ENCODE measurements at places on chromosomes 2 and 18.
A peak's percentile ranks its signal among the peaks of the same experiment; 100 is the strongest.

DNA sequence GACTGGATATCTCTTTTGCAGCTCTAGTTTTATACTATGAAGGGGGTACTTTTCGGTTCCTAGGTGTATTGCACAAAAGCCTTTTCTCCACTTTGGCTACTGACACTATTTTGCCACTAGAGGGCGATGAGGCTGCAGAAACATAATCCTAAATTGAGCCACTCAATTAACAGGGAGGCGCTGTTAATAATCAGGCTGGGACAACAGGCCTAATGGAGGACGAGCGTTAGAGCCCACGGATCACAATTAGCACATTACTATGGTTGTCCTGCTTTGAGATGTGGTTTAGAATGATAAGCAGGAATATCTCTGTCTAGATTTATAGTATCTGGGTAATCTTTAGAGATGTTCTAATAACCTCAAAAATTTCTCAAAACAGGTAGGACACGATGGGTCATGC, 62.2 kb upstream of the PMAIP1 start:
- DNase-seq = peak; percentile 27

- DNase-seq = peak; percentile 54
Observed at GRCh38 chr2:60550178-60550983, 3.1 kb downstream of the BCL11A start.

- DNase-seq = no peak
Observed at GRCh38 chr2:42116195-42117181, 52.7 kb upstream of the EML4 start.

DNA sequence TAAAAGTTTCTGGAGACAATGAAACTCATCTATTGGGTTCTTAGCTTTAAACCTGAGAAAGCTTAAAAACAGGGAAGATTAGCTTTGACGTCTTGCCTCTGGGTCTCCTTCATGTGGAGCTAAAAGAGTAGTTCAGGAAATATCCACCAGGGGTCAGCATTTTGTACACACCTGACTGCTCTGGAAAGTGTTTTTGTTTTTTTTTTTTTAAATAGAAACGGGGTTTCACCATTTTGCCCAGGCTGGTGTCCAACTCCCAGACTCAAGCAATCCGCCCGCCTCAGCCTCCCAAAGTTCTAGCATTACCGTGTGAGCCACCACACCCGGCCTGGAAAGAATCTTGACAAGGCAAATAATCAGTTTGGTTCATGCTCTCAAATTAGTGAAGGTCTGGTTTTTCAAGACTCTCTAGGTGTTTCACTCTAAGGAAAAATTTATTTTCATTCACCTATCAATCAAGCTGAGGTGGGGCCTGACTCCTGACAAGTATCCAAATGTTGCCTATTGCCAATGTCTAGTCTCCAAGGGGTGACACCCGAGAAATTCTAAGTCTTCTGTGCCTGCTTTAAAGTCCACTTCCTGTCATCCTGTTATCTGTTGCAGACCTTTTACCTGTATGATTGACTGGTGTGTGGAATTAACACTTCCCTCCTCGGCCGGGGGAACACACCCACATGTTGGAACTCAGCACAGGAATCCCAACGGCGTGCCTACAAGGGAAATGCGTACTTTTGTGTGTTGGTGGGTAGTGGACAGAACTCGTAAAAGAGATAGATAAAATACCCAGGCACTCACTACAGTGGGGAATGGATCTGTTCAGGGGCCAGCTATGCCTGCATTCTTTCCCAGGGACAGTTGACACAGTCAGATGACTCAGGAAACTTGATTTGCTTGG, 11.3 kb downstream of the IL1RN start:
- DNase-seq = peak; percentile 35

DNA sequence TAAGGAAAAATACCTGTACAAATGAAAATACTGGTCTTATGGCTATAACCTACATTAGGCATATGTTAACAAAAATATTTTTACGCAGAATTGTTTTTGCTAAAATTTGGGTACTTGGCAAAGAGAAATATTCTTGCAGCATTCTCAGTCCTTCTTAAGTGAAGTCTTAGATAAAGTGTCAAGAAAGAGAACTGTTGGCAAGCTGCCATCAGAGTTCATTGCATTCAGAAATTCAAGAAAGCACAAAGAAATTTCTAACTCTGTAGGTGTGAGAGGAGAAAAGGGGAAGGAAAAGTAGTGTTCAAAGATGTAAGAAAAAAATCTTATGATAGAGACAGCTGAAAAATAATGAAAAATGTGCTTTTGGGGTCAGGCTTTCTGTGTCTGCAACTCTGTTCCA, 86.7 kb downstream of the IRS1 start:
- DNase-seq = no peak

- DNase-seq = no peak
Observed at GRCh38 chr2:121502246-121502645, 28.4 kb upstream of the RNU4ATAC start.

DNA sequence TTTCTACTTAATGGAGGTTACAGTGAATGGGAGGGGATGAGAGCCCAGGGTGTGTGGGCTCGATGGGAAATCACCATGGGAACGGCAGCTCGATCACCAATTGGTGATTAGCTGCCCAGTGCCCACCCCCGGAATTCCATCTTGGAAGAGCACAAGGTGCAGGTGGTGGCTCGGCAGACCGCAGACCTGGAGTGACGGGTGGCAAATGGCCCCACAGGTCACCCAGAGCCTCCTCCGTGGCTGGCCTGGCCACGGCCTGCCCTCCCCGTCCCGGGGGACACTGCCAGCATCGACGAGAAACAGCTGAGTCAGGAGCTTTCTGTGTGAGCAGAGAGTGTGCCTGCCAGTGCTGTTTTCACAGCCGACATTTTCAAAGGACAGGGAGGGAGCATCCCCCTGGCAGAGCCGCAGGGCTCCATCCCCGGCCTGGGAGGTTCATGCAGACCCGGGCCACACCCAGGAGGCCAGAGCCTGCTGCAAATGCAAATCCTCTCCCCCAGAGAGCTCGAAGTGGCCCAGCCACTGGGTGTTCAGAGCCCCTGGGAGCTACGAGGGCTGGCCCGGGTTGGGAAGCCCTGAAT, 176.4 kb upstream of the MYT1L start:
- DNase-seq = no peak

- peak; percentile 94 for DNase-seq
Observed at GRCh38 chr2:174334781-174335251, at the start of gene SP9. TSS of gene SP9 (plus strand) at chr2:174334954. CDS start at chr2:174335093, 139 bp downstream.

GRCh38 chr2:124286089-124286783, 261.1 kb downstream of the CNTNAP5 start:
- no peak for DNase-seq

GRCh38 chr2:47504174-47504810, 101.3 kb downstream of the MSH2 start:
- DNase-seq = no peak

DNA sequence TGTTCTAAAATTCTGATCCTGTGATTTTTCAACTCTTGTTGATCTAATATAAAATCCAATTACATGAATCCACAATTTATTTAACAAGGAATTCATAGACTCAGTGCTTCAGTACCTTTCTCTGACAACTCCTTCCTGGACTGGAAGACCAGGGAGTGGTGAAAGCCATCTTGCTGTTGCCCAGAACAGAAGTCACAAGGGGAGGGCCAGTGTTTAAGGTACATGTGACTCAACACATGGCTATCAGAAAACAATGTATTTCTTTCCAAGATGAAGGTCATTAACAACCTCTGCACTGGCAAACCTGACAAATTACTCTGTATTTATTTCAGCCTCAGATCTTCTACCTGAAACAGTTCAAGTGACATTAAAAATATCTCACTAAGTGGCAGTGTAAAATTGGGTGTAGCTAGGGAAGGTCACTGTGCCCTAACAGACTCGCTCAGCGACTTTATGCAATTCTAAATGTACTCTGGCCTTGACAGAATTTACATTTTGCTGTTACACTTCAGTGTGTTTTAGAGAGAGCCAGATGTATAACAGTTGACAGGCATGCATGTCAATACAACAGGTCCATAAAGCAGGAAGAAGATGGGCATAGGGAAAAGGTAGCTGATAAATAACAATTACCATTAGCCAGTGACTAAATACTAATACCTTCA, 75.4 kb downstream of the NCKAP5 start:
- no peak for DNase-seq

DNA sequence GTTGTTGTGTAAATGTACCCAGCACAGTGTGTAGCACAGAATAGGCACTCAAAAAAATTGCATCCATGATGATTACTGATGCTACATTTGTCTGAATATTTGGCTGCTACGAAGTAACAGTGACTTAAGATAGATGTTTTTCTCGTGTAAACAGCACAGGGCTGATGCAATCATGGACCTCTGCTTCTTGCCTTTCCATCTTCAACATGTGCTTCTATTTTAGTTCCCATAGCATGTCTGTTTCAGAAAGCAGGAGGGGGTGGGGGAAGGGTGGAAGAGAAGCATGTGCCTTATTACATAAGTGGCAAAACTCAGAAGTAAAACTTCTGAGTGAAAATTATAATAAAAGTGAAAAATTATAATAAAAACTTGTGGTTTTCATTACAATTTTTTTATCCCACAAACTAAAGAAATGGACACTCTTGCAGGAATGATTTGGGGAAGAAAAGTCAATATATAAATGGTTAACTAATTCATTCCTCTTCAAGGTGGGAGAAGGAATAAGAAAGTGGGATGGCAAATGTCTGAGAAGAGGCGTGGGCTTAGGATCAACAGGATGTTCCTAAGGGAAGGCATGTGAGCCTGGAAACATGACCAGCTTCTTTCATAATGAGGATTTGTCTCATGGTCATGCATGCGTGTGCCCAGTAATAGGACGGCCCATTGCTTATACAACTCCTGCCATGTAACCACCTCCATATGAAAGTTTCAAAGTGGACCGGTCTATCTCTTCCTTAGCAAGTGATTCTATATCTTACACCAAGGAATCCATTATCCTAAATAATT, 27.2 kb downstream of the CCBE1 start:
- DNase-seq = peak; percentile 82

DNA sequence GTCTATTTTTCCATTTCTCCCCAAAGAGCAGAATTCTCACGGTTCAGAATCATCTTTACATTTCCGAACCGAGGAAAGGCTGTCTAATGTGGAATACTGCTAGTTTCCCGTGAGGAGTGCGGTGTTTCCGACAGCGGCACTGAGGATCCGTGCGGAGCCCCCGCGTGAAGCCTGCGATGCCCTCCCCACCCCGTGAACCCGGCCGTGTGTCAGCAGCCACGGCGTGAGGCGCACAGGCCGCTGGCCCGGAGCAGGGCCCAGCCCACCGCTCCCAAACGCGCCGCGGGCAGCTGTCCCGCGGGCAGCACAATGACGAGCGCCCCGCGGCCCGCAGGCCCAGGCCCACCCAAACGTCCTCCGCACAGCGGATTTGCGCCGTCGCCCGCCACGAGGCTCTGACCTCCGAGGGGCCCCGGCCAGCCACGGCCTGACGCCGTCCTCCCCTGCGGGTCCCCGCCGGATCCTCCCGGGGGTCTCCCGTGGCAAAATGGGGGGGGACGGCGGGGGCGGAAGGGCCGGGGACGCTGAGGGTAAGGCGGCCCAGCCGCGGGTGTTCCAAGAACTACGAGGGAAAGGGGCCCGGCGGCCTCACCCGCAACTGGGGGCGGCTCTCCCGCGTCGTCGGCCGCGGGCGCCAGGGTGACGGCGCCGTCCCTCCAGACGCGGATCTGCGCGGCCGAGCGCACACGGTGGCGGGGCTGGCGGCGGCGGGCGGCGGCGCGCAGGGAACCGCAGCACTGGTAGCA, 796 bp downstream of the SPIRE1 start:
- DNase-seq = no peak

DNA sequence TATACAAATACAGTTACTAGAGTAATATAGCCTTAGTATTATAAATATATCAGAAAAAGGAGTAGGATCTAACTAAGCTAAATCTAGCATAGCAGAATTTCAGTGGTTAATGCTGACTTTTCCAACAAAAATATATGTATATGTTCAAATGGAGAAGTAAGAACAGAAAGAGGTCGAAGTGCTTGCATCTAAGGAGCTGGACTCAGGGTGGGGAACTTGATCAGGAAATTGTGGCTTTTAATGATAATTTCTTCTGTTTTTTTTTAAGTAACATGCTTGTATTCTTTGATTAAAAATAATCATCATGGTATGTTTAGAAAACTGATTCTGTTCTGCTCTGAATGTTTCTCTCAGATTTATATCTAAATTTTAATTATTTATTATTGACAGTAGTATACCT, 327.1 kb downstream of the GALNT13 start:
- DNase-seq = no peak
